ENCODE measurements at places on chromosomes 5 and 9.

DNA sequence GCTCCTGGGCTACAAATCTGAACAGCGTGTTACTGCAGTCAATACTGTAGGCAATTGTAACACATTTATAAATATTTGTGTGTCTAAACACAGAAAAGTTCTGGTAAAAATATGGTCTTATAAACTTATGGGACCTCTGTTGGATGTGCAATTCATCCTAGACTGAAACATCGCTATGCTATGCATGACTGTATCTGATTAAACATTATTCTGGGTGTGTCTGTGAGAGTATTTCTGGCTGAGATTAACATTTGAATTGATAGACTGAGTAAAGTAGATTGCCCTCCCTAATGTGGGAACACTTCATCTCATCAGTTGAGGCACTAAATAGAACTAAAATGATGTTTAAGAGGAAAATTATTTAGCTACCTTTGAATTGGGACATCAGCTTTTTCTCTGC, 24.3 kb upstream of the PRDM9 start:
- no peak for DNase-seq

GRCh38 chr5:132813599-132814502, 749 bp downstream of the SOWAHA start:
- peak; percentile 50 for DNase-seq

DNA sequence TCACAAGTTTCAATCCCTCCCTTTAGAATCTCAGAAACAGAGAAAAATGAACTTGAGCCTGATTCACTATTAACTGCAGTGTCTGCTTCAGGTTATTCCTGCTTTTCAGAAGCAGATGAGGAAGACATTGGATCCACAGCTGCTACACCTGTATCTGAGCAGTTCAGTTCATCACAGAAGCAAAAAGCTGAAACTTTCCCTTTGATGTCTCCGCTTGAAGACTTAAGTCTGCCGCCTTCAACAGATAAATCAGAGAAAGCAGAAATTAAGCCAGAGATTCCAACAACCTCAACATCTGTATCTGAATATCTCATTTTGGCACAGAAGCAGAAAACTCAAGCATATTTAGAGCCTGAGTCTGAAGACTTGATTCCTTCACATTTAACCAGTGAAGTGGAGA, 42.1 kb downstream of the CMYA5 start:
- no peak for DNase-seq

- no peak for DNase-seq
Measured at GRCh38 chr9:87568401-87568800, 70.7 kb downstream of the DAPK1 start.

DNA sequence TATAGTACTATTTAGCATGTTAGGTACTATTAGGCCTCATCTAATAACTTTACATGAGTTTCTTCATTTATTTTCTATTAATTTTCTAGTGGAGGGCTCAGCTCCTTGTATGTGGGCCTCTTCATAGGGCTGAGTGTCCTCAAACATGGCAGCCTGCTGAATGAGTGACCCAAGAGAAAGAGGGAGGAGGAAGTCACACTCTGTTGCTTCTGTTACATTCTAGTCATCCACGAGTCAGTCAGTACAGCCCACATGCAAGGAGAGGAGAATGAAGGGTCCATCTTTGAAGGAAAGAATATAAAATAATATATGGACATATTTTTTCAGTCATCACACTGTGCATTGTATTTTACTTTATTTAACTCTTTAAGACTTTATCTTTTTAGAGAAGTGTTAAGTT, 66.6 kb upstream of the NR3C1 start:
- DNase-seq = no peak

DNA sequence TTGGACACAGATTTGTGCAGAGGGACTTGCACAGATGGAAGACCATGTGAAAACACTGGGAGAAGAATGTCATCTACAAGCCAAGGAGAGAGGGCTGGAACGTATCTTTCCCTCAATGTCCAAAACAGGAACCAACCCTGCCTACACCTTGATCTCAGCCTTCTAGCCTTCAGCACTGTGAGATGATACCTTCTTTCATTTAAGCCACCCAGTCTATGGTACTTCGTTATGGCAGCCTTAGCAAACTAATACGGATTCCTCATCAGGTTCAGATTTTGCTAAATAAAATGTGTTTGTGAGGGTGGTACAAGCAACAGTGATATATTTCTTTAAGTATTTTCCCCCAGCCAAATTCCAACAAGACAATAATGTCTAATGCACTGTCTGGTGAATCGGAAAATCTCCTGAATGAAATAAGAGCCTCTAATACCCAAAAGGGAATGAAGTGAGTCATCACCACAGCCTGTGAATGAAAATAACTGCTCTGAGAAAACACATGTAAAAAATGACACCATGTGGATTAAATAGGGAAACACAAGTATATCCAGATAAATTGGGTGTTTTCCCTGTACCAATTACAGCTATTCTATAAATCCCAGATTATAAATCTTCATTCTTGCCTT, 182.8 kb upstream of the TARS1 start:
- no peak for DNase-seq

DNA sequence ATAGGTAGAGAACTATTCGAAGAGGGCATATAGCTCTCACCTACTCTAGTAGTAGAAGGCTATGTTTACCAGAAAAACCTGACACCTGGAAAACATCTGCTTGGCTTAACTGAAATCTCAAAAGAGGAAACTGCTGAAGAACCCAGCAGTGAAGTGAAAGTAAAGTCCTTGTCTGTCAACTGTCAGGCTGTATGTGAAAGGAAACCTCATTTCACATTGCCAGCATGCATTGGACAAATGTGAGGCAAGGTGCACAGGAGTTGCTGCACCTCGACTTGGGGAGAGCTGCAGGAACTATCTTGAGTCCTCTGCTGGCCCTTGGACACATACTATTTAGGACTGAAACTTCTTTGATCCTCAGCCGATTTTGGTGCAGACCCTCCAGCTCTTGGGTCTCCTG, 53.3 kb downstream of the NREP start:
- DNase-seq = no peak

DNA sequence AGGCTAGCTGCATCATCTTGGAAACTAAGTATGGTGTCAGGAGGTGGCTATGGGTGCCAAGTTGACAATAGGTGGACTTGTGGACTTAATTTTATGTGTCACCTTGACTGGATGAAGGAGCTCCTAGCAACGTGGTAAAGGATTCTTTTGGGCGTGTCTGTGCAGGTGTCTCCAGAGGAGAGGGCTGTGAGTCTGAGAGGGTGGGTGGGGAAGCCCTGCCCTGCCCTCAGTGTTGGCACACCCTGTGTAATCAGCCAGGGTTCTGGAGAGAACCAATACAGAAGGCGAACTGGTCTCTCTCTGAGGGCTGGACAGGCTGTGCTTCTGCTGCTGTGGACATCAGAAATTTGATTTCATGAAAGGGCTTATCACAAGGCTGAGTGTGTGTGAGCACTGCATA, 61.0 kb downstream of the GTF3C4 start:
- DNase-seq = no peak
